ENCODE measurements at places on chromosomes 7 and 10.
A peak's percentile ranks its signal among the peaks of the same experiment; 100 is the strongest.

DNA sequence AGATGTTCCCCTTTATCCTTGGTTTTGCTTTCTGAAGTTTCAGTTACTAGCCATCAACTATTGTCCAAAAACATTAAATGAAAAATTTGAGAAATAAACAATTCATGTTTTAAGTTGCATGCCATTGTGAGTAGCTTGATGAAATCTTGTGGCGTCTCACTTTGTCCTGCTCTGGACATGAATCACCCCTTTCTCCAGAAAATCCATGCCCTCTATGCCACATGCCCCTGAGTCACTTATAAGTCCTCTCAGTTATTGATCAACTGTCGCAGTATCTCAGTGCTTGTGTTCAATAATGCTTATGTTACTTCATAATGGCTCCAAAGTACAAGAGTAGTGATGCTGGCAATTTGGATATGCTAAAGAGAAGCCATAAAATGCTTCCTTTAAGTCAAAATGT is 208.0 kb upstream of the FERD3L start:
- DNase-seq: no peak

DNA sequence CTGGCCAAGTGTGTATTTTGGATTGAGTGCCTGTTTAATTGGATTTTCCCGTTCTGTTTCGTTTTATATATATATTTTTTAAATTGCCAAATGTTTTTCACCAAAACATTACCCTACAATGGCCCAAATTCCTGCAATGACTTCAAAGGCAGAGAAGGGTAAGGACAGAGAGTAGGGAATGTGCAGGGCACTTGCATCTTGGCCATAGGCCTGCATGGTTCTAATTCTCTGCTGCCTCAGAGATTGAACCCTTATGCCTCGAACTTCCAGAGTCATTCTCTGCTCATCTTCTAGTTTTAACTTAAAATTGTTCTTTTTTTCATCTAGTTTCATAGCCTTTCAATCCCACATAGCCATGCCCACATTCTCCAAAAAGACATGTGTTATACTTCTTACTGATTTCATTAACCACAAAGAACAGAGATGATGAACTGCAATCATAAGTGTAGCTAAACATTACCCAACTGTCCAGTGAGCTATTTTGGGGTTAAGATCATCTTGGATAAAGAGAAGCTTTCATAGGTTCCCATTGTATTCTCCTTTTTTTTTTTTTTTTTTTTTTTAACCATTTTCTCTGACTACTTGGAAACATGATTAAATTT is 177.6 kb downstream of the PLXDC2 start:
- peak; percentile 31 for DNase-seq

GRCh38 chr10:77687621-77688020 is 50.0 kb upstream of the KCNMA1 start:
- DNase-seq: no peak

- no peak for DNase-seq
Measured at GRCh38 chr7:150860291-150860977, 8.1 kb downstream of the AOC1 start.

DNA sequence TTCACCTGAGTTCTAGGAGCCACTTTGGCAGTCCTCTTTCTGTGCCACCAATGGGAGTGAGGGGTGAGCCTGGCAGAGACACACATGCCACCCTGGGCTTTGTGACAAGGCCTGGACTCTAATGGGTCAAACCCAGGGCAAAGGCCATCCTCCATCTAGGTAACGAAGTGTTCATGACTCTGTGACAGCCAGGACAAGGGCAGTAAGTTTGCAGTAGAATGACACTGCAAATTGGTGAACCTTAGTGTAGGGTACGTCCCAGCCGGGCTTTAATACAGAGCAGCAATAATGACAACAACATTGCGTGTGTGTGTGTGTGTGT is 43.3 kb downstream of the PAPSS2 start:
- no peak for DNase-seq

GRCh38 chr7:73778801-73779389 is 8.8 kb upstream of the CLDN3 start:
- no peak for DNase-seq

DNA sequence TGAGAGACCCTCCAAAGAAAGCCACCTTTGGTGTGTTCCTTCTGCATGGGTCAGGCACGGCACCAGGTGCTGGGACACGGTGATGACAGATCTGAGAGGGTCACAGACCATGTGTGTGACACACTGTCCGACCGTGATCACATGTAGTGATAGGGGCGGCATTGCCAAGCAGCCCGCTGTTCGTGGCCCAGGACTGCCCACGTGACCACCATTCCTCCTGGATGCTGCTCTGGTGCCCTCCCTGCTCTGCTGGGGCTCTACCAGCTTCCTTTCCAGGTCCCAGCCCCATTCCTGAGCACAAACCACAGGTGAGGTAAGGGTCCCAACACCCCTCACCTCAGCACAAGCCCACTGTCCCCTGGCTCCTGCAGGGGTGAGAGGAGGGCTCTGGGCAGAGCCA is 10.1 kb upstream of the SLC18A3 start:
- no peak for DNase-seq

DNA sequence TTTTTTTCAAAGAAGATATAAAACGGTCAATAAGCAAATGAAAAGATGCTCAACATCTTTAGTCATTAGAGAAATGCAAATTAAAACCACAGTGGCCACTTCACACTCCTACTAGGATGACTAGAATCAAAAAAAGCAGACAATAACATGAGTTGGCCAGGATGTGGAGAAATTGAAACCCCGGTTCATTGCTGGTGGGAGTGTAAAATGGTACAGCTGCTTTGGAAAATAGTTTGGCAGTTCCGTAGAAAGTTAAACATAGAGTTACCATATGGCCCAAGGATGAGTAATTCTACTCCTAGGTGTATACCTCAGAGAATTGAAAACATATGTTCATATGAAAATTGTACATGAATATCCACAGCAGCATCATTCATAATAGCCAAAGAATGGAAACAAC is 573.3 kb downstream of the GALNT17 start:
- DNase-seq: peak; percentile 72

DNA sequence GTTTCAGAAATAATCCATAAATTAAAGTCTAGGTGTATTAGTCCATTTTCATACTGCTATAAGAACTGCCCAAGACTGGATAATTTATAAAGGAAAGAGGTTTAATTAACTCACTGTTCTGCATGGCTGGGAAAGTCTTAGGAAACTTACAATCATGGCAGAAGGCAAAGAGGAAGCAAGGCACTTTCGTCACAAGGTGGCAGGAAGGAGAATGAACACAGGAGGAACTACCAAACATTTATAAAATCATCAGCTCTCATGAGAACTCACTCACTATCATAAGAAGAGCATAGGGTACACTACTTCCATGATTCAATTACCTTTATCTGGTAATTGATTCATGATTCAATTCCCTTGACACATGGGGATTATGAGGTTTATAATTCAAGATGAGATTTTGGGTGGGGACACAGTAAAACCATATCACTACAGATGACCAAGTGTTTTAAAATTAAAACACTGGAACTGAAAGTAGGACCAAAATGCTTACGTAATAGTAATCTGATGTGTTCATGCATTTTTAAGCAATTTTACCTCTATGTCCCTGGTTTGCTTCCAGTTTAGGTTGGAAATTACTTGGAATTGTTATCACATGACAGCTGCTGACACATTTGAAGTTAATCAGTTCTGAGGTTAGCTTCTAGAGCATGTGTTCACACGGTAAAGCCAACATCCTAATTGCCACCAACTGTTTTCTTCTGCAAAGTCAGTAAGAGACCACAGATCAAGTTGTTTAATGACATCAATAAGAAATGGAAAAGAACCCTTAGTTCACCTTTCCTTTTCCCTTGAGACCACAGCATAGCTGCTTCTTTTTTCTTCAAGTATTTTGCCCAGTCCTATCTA is 48.4 kb upstream of the SEMA3C start:
- peak; percentile 43 for DNase-seq

GRCh38 chr7:1229956-1230355 is 2.7 kb upstream of the UNCX start:
- no peak for DNase-seq

All from fibroblast of skin of right biceps (primary cell).